Common myeloid progenitor, CD34-positive (primary cell): ENCODE measurements at places on chromosomes 4 and X.

DNA sequence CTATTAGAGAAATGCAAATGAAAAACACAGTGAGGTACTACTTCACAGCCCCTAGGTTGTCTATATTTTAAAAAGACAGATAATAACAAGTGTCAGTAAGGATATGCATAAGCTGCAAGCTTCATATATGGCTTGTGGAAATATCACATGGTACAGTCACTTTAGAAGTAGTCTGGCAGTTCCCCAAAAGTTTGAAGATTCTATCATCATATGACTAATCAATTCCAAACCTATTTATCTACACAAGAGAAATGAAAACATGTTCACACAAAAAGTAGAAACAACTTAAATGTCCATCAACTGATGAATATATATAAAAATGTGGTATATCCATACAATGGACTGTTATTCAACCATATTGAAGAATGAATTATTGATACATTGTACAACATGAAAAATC, 185.8 kb upstream of the STK26 start:
- no peak for DNase-seq

DNA sequence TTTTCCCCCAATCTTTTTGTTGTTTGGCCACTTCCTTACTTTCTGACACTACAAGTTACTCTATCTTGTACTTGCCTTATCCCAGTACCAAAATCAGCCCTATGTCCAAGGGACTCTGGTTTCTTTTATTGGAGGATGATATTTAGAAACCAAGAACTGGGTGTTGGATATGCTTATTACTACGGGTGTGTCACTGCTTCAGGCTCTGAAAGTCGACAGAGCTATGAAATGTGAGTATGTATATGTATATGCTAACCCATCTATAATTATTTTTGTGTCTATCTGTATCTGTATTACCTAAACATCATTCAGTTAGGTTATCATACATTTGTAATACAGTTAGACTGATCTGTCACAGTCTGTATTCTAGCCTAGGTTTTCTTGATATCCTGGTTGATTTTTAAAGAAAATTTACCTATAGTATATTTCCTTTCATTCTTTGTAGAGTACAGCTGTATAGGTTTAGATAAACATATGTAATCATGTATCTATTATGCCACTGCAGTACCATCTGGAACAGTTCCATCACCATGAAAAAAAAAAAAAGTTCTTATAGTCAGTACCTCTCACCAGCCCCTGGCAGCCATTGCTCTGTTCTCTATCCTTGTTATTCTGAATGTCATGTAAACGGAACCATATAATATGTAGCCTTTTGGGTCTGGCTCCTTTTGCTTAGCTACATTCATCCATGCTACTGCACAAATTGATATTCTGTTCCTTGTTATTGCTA, 18.1 kb downstream of the SEC24B start:
- DNase-seq = no peak

DNA sequence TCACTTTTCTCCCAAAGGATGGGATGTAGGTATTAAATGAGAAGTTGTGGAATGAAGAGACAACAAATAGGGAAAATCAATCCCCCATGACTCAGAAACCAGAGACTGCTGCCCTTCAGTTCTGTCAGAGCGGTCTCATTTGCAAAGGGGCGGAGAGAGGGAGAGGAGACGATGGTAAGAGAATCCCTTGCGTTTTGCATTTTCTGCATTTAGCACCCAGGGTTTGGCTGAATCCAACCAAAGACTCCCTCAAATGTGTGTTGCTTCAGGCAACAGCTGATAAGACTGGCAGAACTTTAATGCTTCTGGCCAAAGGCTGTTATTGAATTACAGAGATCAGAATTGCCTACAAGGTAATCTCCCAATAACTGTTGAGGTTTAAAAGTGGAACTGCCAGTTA, 230.2 kb downstream of the EVC2 start:
- no peak for DNase-seq

GRCh38 chr4:118850488-118851173, 14.7 kb upstream of the SEC24D start:
- peak; percentile 57 for DNase-seq

GRCh38 chr4:78618436-78618835, 66.9 kb downstream of the ANXA3 start:
- DNase-seq = no peak
